Activated CD4-positive, alpha-beta T cell treated with anti-CD3 and anti-CD28 coated beads for 36 hours (primary cell): ENCODE measurements at places on chromosomes 4 and X. TPM values are rescaled to one million over a fixed set of nuclear protein-coding genes. Genes with fewer than 3 reads are reported as not detected.

Gene SPANXA1
- not detected for total RNA-seq

DNA sequence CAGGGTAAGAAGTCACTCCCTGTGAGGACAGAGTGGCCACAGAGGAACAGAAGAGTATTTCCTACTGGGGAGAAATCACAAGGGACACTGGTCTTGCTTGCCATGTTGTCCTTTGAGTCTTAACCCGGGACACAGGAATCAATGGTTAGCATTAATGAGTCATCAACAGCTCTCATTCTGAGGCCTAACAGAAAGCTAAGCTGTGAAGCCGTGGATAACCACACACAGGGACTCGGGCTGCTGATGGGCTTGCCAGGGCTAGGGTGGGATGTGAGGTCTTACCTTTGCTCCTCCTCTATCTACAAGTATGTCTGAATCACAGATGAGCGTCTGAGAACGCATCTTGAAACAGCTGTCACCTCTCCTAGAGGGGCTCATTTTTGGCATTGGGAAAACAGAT, 22.2 kb downstream of the HELT start:
- DNase-seq, result no peak
- no peaks in the 10 kb centered on the region for H3K36me3 ChIP-seq
- H3K4me3 ChIP-seq, result no peak overlapping the region
- H3K27ac ChIP-seq, result no peak overlapping the region

DNA sequence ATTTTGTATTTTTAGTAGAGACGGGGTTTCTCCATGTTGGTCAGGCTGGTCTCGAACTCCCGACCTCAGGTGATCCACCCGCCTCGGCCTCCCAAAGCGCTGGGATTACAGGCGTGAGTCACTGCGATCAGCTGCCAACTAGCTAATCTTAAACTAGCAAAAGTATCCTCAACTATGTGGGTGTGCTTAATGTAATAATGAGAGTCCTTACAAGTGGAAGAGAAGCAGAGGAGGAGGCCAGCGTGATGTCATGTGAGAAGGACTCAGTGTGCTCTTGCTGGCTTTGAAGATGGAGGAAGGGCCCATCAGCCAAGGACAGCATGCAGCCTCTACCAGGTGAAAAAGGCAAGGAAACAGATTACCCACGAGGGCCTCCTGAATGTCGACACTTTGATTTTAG, 19.6 kb downstream of the SCD5 start:
- H3K4me3 ChIP-seq, result no peak overlapping the region
- H3K27ac ChIP-seq, result no peak overlapping the region
- H3K27me3 ChIP-seq, result no peaks in the 10 kb centered on the region
- H3K4me1 ChIP-seq, result no peaks in the 10 kb centered on the region
- no peaks in the 10 kb centered on the region for H3K36me3 ChIP-seq

DNA sequence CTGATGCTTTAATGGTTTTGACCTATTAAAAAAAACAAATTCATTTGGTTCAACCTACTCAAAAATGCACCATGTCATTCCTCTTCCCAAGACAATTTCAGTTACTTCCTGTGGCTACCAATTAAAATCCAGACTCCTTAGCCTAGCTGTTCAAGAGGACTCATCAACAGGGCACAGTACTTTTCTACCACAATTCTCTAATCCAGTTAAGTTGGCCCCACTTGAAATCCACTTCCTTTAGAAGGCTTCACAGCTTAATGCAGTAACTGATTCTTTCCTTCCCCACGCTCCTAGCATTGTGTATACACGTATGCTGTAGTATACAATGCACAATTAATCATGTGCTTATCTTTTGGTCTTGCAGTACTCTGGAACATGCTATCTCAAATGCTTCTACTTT, 129.8 kb downstream of the UGT8 start:
- H3K27ac ChIP-seq, result no peak overlapping the region
- no peak for DNase-seq
- H3K36me3 ChIP-seq, result no peaks in the 10 kb centered on the region
- H3K4me3 ChIP-seq, result no peak overlapping the region
- H3K4me1 ChIP-seq, result no peaks in the 10 kb centered on the region
- H3K27me3 ChIP-seq, result peaks cover 4% of the 10 kb centered on the region

DNA sequence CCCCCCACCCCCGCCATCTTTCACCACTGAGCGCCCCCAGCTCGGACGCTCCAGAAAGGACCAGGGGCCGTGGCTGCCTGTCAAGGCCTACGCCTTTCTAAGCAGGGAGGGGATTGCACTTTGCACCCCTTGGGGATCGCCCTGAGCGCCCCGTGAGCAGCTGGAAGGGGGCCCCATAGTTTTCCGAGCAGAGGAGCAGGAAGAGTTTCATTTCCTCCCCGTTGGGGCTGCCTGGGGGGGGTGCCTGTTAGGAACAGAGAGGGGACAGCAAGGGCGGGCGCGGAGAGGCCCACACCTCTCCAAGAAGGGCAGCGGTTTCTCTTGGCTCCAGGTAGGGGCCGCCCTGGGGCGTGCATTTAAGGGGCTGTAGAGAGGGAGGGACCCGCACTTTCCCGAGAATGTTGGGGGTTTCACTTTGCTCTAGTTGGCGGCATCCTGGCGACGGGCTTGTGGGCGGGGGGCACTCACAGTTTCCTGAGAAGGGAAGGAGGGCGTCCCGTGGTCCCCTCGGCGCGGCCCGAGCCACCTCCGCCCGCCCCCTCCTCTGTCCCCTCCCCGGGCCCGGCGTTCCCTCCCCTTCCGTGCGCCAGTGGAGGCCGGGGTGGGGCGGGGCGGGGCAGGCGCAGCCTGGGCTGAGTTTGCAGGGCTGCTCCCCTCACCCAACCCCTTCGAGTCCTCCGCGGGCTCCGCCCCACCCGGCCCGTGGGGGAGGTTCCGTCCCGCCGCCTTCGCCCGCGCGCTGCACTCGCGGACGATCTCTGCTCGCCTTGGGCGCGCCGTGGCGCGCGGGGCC, 82.3 kb upstream of the CD99 start:
- peaks cover 47% of the 10 kb centered on the region for H3K4me1 ChIP-seq
- peak overlapping the region; percentile 82 for H3K27ac ChIP-seq
- peak overlapping the region; percentile 83 for H3K4me3 ChIP-seq
- no peaks in the 10 kb centered on the region for H3K27me3 ChIP-seq
- peak; percentile 93 for DNase-seq

GRCh38 chr4:71604785-71605184, 179.1 kb downstream of the GC start:
- no peak overlapping the region for H3K27ac ChIP-seq
- no peaks in the 10 kb centered on the region for H3K4me1 ChIP-seq
- peaks cover 11% of the 10 kb centered on the region for H3K27me3 ChIP-seq
- no peak overlapping the region for H3K4me3 ChIP-seq
- DNase-seq, result no peak

GRCh38 chr4:3671571-3672464, 94.4 kb upstream of the ADRA2C start:
- H3K27me3 ChIP-seq, result peaks cover 3% of the 10 kb centered on the region
- H3K27ac ChIP-seq, result no peak overlapping the region
- H3K36me3 ChIP-seq, result no peaks in the 10 kb centered on the region
- no peaks in the 10 kb centered on the region for H3K4me1 ChIP-seq
- DNase-seq, result no peak

- H3K36me3 ChIP-seq, result peaks cover 17% of the 10 kb centered on the region
- no peaks in the 10 kb centered on the region for H3K27me3 ChIP-seq
- peak; percentile 24 for DNase-seq
- peak overlapping the region; percentile 90 for H3K27ac ChIP-seq
- H3K4me3 ChIP-seq, result no peak overlapping the region
Measured at GRCh38 chrX:24168807-24169206, 19.3 kb downstream of the ZFX start.

DNA sequence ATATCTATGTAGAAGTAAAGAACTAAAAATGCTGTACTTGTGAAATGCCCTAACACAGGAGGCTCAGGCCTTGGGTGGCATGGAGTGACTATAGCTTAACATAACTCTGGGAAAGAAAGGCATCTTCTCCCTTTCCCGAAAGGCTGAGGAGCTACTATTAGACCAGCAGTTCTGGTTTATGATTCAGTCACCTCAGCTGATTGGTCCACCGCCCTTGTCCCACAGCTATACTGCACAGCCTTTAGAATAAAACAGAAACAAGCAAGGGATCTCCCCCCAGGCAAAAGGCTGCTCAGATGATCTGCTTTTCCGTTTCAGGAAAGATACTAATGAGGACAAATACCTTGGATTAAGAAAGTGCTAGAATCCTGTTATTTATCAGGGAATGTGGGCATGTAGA, 171.3 kb downstream of the SNCA start:
- DNase-seq, result no peak
- no peaks in the 10 kb centered on the region for H3K4me1 ChIP-seq
- no peaks in the 10 kb centered on the region for H3K36me3 ChIP-seq
- H3K4me3 ChIP-seq, result no peak overlapping the region
